ENCODE measurements at places on chromosomes 6 and 20.

- no peak for DNase-seq
Measured at GRCh38 chr6:161074496-161075121, 83.0 kb downstream of the MAP3K4 start.

DNA sequence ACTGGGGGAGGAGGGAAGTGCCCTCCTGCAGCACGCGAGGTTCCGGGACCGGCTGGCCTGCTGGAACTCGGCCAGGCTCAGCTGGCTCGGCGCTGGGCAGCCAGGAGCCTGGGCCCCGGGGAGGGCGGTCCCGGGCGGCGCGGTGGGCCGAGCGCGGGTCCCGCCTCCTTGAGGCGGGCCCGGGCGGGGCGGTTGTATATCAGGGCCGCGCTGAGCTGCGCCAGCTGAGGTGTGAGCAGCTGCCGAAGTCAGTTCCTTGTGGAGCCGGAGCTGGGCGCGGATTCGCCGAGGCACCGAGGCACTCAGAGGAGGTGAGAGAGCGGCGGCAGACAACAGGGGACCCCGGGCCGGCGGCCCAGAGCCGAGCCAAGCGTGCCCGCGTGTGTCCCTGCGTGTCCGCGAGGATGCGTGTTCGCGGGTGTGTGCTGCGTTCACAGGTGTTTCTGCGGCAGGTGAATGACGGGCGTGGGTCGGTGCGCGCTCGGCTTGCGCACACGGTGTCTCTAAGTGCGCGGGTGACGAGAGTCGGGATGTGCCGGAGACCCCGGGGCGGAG is at the start of gene CDKN1A:
Gene CDKN1A (plus strand): TSS at position 227 of the 555 bp plus-strand sequence. CDS start 5,388 bp downstream, outside the sequence.
- peak; percentile 89 for DNase-seq

GRCh38 chr6:44001318-44002066 is 125.8 kb downstream of the MRPL14 start:
- no peak for DNase-seq

DNA sequence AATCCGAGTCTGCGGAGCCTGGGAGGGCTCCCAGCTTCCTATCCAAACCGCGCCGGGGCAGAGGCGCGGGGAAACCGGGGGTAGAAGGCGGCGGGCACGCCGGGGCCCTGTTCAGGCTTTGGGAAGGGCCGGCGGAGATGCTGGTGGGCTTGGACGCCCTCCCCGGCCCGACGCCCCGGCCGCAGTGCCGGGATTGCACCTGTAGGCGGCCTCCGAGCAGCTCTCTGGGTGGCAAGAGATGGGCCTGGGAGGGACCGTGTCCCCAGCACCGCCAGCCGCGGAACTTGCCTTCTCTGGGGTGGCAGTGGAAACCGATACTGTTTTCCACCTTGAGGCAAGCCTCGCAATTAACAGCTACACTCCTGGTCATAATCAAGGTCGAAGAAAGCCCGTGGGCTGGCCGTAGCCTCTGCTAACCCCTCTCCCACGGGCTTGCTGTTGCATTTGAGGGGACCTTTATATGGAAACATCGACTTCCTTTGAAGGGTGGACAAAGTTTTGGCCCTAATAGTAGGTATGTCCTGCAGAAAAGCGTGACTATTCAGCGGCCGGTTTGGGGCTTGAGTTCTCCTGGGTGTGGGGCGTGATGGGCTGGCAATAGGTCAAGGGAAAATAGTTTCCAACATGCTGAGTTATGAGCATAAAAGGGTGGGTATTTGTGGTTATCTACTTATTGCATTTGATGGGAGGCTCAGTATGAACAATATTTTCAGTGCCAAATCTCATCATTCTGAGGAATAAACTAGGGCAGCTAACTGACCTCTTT is 1.1 kb upstream of the JAG1 start:
- peak; percentile 84 for DNase-seq

DNA sequence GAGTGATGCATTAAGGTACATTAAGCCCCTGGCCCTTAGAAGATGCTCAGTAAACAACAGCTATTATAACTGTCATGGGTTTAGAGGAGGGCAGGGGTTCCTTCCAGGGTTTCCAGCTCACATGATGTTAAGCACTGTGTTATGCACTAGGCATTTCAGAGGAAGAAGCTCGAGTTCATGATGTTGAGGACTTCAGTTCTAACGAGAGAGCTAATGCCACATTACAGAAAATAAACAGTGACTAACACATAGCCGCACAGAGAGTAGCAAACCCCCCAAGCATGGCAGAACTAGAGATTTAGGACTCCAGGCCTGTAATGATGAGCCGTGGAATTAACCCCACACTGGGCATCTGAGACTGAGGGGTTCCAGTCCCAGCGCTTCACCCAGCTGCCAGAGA is 105.2 kb downstream of the UNC5CL start:
- no peak for DNase-seq
